ENCODE measurements at places on chromosomes 11 and 22.
A peak's percentile ranks its signal among the peaks of the same experiment; 100 is the strongest.

DNA sequence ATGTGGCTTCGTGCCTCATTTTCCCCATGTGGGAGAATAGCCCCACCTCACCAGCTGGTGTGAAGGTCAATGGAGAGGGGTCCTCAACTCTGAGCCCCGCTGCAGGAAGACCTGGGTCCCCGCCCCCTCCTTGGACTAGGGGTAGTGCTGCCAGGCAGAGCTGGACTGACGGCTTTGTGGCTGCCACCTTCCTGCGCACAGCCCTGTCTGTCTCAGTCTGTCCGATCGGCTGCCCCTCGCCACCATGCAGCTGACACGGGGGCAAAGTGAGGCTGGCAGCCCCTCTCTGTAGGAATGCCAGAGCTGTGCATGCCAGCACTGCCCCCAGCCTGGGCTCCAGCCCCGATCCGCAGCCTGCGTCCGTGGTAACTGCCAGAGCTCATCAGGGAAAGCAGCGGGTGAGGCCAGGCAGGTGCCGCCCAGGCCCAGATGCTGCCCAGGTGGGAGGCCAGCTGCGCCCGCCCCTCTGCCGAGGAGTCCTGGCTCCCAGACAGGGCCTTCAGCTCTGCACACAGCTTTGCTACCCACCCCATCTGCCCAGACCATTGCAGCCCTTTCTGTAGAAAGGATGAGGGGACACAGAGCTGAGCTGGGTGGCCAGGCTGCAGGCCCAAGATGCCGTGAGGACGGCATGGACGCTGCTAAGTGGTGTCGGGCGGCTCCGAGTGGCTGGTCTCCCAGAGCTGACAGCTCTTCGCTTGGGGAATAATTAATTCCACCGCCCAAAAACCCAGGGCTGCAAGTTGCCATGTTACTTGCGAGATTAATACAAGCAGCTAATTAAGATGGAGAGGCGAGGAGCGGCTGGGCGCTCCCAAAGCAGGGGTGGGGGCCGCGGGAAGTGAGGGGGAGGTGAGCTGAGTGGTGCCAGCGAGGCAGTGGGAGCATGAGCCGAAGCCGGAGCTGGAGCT is 19.5 kb upstream of the FLRT1 start:
- DNase-seq = no peak

DNA sequence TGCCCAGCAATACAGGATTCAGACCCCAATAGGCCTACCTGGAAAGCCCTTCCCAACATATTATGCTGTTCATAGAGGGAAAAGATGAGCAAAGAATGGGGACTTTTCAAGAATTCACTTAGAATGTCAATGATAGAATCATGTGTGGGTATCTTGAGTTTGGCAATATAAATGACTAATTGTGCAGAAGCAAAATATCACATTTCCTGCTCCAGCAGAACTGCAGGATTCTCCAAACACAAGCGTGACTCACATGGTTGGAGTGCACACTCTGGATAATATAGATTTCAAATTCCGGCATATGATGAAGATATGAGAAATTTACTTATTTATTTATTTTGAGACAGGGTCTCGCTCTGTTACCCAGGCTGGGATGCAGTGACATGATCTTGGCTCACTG is 12.5 kb upstream of the APOL5 start:
- no peak for DNase-seq

- DNase-seq = no peak
Observed at GRCh38 chr11:91932151-91932821, 292.3 kb upstream of the FAT3 start.

DNA sequence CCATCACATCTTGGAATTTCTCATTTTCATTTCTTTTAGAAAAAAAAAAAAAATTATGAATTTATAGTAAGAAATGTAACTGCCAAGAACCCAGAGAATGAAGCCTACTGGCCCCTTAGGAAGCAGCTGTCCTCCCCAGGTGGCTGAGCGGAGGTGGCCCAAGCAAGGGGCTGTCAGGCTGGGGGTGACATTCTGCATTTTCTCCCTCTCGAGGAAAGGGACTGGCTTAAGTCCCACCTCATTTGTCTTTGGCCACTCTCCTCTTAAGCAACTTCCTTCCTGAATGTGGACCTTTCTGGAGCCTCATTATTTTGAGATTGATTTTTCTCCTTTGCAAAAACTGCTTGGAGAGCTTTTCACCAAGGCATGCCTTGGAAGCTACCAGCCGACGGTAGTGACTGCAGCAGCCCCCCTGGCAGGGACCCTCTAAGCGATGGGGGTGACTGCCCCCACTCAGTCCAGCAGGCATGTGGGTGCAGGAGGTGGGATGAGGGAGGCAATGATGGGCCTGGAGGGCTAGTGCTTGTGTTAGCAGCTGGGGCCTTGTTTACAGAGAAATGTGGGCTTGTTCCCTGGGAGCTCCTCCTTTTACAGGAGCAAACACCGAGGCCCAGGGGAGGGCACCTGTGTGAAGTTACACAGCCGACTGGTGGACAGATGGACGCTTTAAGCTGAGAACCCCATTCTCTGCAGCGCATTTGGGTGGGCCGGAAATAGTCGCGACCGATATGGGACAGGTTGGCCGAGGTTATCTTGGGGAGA is 111.7 kb downstream of the MORC2 start:
- DNase-seq = no peak

DNA sequence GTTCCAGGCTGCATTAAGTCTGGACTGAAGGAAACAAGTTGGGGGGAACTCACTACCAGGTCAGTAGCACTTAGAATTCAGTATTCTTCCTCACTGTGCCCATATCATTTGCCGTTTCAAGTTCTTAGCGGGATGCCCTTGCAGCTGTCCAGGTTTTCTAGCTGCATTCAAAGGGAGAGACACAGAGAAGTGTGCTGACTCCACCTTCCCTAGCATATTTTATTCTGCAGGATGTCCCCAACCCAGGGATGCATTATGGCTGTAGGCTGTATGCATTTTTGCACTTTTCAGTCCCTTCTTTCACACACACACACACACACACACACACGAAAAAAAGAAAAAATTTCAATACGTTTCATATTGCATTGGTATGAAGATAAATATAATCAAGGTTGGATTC is 35.8 kb upstream of the MAPK1 start:
- no peak for DNase-seq

GRCh38 chr11:61973476-61974162 is 6.2 kb upstream of the FTH1 start:
- DNase-seq = no peak

DNA sequence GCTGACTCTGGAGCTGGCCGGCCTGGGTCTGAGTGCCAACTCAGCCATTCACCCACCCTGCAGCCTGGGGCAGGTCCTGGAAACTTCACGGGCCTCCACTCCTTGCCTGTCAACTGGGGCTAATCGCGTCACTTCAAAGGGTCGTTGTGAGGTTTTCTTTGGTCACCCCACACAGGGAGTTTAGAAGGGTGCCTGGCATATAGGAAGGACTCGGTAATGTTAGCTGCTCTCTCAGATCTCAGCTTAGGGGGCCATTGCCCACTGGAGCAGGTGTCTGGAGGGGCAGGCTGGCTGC is 7.3 kb downstream of the INCENP start:
- DNase-seq = no peak

GRCh38 chr22:27135031-27135981 is 477.9 kb downstream of the MIAT start:
- DNase-seq = no peak

DNA sequence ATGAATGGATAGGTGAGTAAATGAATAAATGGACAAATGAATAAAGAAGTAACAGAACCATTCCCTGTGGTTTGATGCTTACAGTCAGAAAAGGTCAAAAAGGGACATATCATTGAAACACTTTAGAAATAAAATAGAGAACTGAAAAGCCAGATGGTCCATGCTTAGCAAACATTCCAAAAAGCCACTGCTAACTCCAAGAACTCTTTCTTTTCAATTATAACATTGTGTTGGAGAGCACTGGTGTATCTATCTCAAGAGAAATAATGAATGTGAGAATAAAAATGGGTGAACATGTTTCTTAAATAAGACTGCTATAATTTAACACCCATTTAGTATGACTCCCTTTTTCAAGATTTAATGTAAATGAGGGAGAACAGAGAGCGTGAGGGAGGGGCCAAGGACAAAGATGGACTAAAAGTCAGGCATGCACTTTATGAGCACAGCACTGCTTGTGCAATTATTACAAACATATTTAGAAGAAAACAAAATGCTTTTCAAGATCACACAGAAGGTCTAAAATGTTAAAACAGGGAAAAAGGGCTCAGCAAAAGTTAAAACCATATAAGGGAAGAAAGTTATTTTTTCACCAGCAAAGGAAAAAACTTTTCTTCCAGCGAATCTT is 224.3 kb upstream of the PITPNB start:
- DNase-seq = no peak

DNA sequence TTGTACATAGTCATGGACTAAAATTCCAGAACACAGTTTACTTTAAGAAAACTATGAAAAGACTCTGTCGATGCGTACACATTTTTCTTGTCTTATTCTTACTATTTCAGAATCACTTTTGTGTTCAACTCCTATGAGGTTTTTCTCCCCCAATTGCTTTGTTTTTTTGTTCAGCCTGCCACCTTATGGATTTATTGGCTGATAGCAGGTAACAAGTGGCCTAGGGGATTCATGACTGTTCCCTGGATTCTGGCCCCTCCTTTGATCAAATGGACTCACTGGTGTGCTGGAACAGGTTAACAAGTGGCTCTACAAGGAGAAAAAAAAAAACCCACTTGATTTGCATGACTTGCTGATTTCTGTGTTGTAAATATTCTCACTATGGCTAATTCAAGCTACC is 10.6 kb downstream of the MMP20 start:
- peak; percentile 23 for DNase-seq

GRCh38 chr11:65539744-65540289 is 14.9 kb downstream of the SCYL1 start:
- DNase-seq = peak; percentile 36

- no peak for DNase-seq
Observed at GRCh38 chr11:116730241-116730561, 42.6 kb downstream of the BUD13 start.

GRCh38 chr22:37661160-37661924 is 2.8 kb downstream of the PDXP start:
- DNase-seq = peak; percentile 57

- DNase-seq = no peak
Observed at GRCh38 chr22:29606320-29606719, 2.9 kb downstream of the NF2 start.

DNA sequence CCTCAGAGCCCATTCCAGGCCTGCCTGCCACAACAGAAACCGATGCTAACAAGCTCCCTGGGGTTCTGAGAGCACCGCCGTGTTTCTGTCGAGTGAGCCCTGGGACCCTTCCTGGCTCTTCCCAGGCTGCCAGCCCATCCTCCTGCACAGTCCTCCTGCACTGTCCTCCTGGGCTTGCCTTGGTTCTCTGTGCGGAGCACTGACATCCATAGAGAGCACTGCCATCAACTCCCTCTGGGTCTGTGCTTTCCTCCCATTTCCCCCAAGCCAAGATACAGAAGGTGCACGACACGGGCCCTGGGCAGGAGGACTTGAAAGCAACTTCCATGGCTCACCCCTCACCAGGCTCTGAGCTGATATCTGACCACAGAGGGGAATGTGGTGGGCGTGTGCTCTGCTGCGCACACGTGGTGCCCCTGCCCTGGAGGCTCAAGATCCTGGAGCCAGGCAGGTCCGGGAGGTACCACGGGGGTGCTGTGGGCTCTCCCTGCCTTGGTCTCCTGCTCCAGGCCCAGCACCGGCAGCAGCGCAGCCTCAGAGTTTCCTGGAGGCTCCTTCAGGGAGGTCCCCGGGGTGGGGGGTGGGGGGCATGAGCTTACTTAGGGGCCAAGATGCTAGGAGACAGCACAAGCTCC is 304.2 kb downstream of the BRD1 start:
- no peak for DNase-seq

- no peak for DNase-seq
Observed at GRCh38 chr11:126080161-126080941, 17.7 kb upstream of the CDON start.

DNA sequence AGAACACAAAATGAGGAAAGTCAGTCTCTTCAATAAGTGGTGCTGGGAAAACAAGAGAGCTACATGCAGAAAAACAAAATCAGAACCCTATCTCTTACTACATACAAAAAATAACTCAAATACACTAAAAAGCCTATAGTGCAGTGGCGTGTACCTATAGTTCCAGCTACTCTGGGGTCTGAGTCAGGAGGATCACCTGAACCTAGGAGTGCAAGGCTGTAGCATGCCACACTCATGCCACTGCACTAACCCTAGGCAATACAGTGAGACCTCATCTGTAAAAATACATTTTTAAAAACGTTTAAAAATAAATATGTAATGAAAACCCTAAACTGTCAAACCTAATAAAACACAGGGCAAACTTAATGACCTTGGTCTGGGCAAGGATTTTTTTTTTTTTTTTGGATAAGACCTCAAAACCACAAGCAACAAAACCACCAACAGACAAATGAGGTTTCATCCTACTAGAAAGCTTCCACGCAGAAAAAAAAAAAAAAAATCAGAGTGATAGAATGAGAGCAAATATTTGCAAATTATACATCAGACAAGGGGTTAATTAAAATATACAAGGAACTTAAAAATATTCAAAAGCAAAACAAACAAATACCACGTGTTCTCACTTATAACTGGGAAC is 35.2 kb downstream of the XKR3 start:
- no peak for DNase-seq

DNA sequence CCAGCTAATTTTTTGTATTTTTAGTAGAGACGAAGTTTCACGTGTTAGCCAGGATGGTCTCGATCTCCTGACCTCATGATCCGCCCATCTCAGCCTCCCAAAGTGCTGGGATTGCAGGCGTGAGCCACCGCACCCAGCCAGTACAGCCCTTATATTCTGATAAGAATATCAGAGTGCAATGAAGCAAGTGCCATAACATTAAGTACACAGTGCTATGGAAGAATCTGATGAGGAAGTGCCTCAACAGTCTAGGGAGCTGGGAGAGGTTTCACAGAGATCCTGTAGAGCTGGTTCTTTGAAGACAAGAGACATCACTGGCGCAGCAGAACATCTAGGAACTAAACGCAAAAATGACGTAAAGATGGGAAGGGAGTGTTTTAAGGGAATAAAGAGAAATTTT is 2.1 kb downstream of the RTCB start:
- DNase-seq = no peak

GRCh38 chr11:35163702-35164496 is 24.9 kb downstream of the CD44 start:
- peak; percentile 65 for DNase-seq

DNA sequence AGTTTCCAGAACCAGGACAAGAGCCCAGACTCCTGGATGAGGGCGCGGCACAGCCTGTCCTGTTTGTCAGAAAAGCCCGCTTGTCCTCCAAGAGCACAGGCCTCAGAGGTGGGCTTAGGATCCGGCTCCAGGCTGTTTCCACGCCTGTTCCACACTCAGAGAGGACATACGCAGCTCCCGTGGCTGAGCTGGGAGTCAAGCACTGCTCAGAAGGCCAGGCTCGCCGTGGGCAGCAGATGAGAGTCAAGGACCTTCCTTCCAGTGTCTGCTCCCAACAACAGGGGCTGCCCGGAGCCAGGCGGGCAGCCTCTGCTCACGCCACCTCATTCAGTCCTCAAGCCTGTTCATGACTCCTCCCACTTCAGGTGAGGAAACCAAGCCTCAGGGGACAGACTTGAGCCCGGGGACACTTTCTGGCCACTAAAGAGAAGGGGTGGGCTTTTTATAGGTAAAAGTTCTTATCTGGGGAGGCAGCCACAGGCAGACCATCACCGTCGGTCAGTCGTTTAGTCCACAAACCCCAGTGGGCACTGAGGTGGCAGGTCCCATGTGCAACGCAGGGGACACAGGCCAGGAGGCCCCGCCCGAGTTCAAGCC is 3.8 kb downstream of the CYB5R3 start:
- DNase-seq = no peak
